ENCODE measurements at places on chromosomes 11 and 22. TPM values are rescaled to one million over a fixed set of nuclear protein-coding genes. Genes with fewer than 3 reads are reported as not detected.

DNA sequence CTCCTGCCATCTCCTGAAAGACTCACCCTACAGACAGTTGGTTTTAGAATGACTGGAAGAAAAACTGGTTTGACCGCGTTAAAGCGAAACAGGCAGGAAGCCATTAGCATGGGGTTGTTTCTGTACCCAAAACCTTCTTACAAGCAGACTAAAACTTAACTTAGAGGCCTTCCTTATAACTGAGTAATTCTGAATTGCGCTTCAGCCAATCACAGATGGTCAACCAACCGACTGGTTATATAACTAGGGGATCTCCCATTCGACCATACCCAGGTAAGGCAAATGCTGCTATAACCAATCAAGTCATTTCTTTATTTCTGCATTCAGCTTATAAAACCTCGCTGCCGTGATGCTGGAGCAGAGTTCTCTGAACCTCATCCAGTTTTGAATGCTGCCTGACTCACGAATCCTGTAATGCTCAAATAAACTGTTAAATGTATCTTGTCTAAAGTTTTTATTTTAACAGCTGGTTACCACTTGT is 87.8 kb upstream of the DRD2 start:
- H3K36me3 ChIP-seq, result no peaks in the 10 kb centered on the region
- no peak overlapping the region for H3K27ac ChIP-seq
- peaks cover 20% of the 10 kb centered on the region for H3K27me3 ChIP-seq
- DNase-seq, result no peak

DNA sequence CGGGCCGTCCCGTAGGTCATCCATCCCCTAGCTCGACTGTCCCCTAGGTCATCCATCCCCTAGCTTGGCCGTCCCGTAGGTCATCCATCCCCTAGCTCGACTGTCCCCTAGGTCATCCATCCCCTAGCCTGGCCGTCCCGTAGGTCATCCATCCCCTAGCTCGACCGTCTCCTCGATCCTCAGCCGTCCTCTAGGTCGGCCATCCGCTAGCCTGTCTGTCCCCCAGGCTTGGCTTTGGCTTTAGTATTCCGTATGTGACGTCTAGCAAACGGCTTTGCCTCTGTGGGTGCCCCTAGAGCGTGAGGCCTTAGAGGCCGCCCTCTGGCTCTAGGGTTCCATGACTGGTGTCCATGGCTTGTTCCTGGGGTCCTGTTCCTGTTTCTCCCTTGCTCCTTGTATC is 40.6 kb upstream of the BID start:
- H3K4me3 ChIP-seq, result no peak overlapping the region
- DNase-seq, result no peak
- no peak overlapping the region for H3K27ac ChIP-seq
- H3K27me3 ChIP-seq, result no peaks in the 10 kb centered on the region
- no peaks in the 10 kb centered on the region for H3K36me3 ChIP-seq
- no peaks in the 10 kb centered on the region for H3K4me1 ChIP-seq

GRCh38 chr11:85627332-85627997 is at the start of gene DLG2:
TSS of gene DLG2 (minus strand) at chr11:85627344.
- no peaks in the 10 kb centered on the region for H3K27me3 ChIP-seq
- DNase-seq, result peak; percentile 32
- H3K4me1 ChIP-seq, result peaks cover 34% of the 10 kb centered on the region
- no peaks in the 10 kb centered on the region for H3K36me3 ChIP-seq

DNA sequence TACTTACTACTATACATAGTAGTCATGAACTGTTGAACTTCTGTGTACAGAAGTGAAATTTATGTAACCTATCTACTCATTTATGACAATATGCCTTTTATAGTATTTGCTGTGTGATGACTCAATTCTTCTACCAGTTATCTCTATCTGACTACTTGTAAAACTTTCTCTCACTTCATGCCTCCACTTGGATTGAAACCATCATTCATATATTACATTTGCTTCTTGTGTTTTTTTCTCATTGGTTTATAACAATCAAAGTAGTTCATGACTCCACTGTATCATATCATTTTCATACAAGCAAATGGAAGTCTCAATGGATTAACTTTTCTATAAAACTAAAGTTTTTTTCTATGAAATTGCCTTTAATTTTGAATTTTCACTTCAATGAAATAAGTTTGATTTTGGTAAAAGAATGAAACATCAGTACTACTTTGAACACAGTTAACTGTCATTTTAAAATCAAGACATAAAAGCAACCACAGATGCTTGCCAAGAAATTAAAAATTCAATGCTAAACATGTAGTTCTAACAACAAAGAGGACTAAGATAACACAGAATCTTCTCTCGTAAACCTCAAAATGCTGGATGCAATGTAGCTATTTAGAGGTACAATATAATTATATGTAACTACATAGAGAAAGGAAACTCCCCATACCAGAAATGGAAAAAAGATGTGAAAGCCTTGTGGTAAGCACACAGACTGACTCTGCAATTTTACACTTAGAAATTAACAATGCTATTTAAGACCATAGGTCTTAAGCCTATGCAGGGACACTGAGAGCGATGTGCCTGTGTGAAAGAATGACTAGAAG is 27.6 kb upstream of the EXPH5 start:
- no peaks in the 10 kb centered on the region for H3K4me1 ChIP-seq
- DNase-seq, result no peak
- no peak overlapping the region for H3K4me3 ChIP-seq
- H3K27me3 ChIP-seq, result no peaks in the 10 kb centered on the region

GRCh38 chr11:60981515-60981914 is 10.0 kb downstream of the CD6 start:
- H3K36me3 ChIP-seq, result no peaks in the 10 kb centered on the region
- DNase-seq, result no peak
- no peaks in the 10 kb centered on the region for H3K27me3 ChIP-seq
- no peak overlapping the region for H3K27ac ChIP-seq
- H3K4me1 ChIP-seq, result no peaks in the 10 kb centered on the region

Gene P2RX6
- 2.4 TPM for polyA plus RNA-seq

Gene SPCS2
- 181 TPM for polyA plus RNA-seq

Gene OR5B21
- polyA plus RNA-seq, result not detected

- H3K36me3 ChIP-seq, result no peaks in the 10 kb centered on the region
- H3K27me3 ChIP-seq, result peaks cover 48% of the 10 kb centered on the region
- peaks cover 43% of the 10 kb centered on the region for H3K4me1 ChIP-seq
- no peak overlapping the region for H3K27ac ChIP-seq
- peak; percentile 86 for DNase-seq
- peak overlapping the region; percentile 26 for H3K4me3 ChIP-seq
Observed at GRCh38 chr11:63999349-64000025, 13.2 kb downstream of the OTUB1 start.

- H3K27ac ChIP-seq, result no peak overlapping the region
- DNase-seq, result no peak
- H3K4me3 ChIP-seq, result no peak overlapping the region
- no peaks in the 10 kb centered on the region for H3K27me3 ChIP-seq
Observed at GRCh38 chr11:95358511-95359340, 127.7 kb upstream of the SESN3 start.

DNA sequence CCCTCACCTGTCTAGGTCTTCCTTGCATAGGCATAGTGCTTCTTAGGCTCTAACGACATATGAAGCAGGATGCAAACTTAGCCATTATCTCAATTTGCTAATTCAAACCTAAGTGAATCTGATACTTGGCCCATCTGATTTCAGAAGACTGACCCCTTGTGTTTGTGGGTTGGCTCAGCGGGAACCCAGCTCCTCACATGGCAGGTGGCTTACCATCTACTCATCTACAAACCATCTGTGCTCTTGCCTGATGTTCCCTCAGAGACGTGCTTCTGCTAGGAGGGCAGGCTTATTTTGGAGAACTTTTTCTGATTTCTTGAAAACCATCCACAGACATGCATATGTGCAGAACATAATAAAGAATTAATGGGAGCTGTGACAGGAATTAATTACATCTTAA is 15.2 kb downstream of the ELMOD1 start:
- H3K27ac ChIP-seq, result no peak overlapping the region
- no peak for DNase-seq
- H3K4me1 ChIP-seq, result no peaks in the 10 kb centered on the region
- no peaks in the 10 kb centered on the region for H3K27me3 ChIP-seq
- no peak overlapping the region for H3K4me3 ChIP-seq

Gene CHADL
- 2.4 TPM for polyA plus RNA-seq

DNA sequence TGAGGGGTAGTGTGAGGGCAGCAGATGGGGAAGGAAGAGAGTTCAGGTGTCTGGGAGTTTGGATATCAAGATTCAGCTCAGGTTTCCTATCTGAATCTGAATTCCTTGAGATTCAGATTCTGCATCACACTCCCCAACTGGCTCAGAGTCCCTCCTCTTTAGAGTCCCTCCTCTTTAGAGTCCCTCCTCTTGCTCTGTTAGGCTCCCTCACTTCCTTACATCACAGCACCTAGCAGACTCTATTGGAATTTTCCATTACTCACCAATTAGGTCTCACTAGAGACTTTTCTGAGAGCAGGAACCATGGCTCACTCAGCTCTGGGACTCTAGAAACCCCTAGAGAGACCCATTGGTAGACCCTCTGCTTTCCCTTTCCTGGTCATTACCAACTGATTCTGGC is 303.4 kb upstream of the SYN3 start:
- H3K27ac ChIP-seq, result no peak overlapping the region
- H3K4me3 ChIP-seq, result no peak overlapping the region
- DNase-seq, result no peak
- H3K36me3 ChIP-seq, result no peaks in the 10 kb centered on the region

DNA sequence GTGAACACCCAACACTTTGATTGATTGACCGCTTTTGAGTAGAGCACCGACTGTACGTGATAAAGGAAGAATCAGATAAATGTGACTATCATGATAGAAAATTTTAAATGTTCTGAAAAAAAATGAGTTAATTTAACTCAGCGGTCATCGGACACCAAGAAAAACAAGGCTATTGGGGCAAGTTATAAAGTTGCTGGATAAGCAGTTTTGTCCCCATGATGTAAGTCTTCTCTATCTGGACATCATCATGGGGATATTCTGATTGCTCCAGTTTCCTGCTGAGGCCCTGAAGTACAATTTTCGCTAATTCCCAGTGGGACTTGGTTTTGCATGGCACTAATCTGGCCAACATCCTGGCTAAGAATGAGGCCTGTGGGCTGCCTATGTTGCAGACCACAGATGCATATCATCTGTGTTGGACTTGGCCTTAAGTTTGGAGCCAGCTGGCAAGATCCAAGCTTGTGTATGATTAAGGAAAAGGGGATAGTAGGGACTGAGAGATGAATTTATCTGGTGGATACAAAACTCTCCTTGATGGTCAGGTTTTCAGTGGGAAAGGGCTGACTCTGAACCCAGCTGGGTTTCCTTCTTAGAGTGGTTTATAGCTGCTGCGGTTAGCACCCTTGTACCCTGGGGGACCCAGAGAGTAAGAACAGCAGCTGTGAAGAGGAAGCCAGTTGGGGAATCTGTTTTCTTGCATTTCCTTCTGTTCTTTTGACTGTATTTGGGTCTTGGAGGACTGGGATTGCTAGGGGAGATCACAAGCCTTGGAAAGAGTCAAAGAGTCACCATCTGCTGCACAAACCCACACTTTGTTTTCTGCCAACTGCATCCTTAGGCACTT is 118.3 kb downstream of the SEZ6L start:
- DNase-seq, result no peak
- H3K36me3 ChIP-seq, result no peaks in the 10 kb centered on the region
- H3K27ac ChIP-seq, result no peak overlapping the region
- no peaks in the 10 kb centered on the region for H3K4me1 ChIP-seq
- no peaks in the 10 kb centered on the region for H3K27me3 ChIP-seq

GRCh38 chr22:29334148-29334547 is 18.7 kb upstream of the RASL10A start:
- no peaks in the 10 kb centered on the region for H3K36me3 ChIP-seq
- no peak overlapping the region for H3K4me3 ChIP-seq
- DNase-seq, result peak; percentile 50
- no peak overlapping the region for H3K27ac ChIP-seq

DNA sequence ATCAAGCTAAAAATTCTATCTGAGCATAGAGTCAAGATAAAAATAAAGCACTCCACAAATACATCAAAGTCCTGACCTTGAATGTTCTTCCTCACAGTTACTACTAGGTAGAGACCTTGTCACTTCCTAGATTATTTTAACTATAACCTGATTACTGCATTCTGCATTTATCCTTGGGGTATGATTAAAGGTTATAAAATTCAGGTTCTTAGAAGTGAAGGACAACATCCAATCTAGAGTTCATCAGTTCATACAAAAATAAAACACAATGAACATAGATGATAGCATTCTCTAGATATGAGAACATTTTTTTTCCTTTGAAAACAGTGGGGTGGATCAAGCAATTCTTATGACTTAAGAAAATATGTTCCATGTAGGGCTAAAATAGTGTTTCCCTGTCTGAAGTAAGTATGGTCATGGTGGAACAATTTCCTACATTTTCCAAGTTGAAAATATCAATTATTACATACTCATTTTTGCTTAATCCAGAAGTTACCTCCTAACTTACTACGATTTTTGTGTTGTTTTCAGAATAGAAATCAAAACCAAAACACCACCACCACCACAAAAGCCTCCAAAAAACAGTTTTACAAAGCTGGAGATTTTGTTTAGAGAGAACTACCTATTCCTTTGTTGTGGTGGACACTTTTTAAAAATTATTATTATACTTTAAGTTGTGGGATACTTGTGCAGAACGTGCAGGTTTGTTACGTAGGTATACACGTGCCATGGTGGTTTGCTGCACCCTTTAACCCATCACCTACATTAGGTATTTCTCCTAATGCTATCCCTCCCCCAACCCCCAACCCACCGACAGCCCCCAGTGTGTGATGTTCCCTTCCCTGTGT is 112.0 kb upstream of the DDI1 start:
- H3K27ac ChIP-seq, result no peak overlapping the region
- H3K27me3 ChIP-seq, result no peaks in the 10 kb centered on the region
- H3K4me1 ChIP-seq, result no peaks in the 10 kb centered on the region
- H3K4me3 ChIP-seq, result no peak overlapping the region

- H3K27ac ChIP-seq, result no peak overlapping the region
- no peaks in the 10 kb centered on the region for H3K36me3 ChIP-seq
Observed at GRCh38 chr22:36110306-36110881, 50.2 kb downstream of the APOL3 start.

DNA sequence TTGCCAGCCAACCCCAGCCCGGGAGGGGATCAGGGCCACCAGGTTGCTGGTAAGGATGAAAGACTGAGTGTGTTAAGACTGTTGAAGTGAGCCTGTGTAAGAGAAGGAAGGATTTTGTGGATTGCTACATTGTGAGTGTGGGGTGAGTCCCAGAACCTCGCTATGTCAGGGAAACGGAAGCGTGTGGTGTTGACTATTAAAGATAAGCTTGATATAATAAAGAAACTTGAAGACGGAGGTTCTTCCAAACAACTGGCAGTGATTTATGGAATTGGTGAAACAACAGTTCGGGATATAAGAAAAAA is 627 bp downstream of the JRKL start:
- H3K27me3 ChIP-seq, result no peaks in the 10 kb centered on the region
- no peaks in the 10 kb centered on the region for H3K36me3 ChIP-seq
- peak overlapping the region; percentile 94 for H3K27ac ChIP-seq

GRCh38 chr11:124394408-124394807 is 4.4 kb downstream of the OR8B3 start:
- no peak overlapping the region for H3K27ac ChIP-seq
- H3K36me3 ChIP-seq, result no peaks in the 10 kb centered on the region
- DNase-seq, result no peak
